Naive B cell (primary cell): ENCODE measurements at places on chromosomes 12 and 14. TPM values are rescaled to one million over a fixed set of nuclear protein-coding genes. Genes with fewer than 3 reads are reported as not detected.
A peak's percentile ranks its signal among the peaks of the same experiment; 100 is the strongest.

GRCh38 chr12:56151672-56152131 is 685 bp upstream of the MYL6B start:
- peak; percentile 35 for DNase-seq
- H3K4me3 ChIP-seq = peak overlapping the region; percentile 97
- peaks cover 28% of the 10 kb centered on the region for H3K4me1 ChIP-seq
- peak overlapping the region; percentile 96 for H3K27ac ChIP-seq
- no peaks in the 10 kb centered on the region for H3K27me3 ChIP-seq

- no peak overlapping the region for H3K27ac ChIP-seq
- H3K4me3 ChIP-seq = no peak overlapping the region
- no peaks in the 10 kb centered on the region for H3K36me3 ChIP-seq
- DNase-seq = no peak
Measured at GRCh38 chr12:89890161-89890560, 181.5 kb upstream of the ATP2B1 start.

DBX2 gene
- polyA plus RNA-seq = not detected

BRI3BP gene
- polyA plus RNA-seq = 9.3 TPM

SMIM41 gene
- not detected for polyA plus RNA-seq

DNA sequence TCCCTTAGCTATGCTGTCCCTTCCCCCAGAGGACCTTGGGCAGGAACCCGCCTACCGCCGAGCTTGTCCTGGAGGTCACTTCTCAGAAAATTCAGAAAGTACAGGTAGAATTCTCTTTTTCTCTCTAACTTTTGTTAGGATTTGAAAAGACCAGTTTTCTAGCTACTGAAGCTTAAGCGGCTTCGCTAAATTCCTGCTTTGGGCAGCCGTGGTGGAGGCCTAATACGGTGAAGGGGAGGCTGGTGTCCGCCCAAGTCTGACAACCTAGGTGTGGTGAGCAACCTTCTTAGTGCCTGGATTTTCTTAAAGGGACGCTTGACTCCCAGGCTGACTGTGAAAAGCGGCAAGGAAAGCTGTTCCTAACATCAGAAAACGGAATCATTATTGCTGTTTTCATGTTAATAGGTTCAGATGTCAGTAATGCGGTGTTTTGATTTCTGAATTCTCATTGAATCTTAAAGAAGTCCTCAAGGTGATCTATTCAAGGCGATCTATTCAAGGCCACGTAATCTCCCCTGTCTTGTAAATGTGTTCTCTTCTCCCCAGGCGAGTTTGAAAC is 835 bp downstream of the FGD4 start:
- H3K4me1 ChIP-seq = no peaks in the 10 kb centered on the region
- no peak for DNase-seq
- H3K27ac ChIP-seq = no peak overlapping the region
- H3K27me3 ChIP-seq = peaks cover 29% of the 10 kb centered on the region
- H3K36me3 ChIP-seq = no peaks in the 10 kb centered on the region

DNA sequence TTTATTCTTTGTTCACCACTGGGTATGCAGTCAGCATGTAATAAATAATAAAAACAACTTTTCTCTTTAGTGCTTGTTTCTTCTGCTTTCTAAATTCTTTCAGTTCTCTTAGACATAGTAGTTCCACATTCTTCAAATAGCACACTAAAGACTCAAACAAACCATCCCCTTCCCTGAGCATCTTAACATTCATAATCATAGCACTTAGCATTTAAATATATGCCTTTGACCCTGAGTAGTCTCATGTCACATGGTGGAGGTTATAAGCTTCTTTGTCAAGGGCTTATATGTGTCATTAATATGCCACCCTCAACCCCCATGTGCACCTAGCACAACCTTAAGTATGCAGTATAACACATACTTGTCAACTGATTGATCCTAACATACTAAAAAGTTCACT is 212.7 kb downstream of the PHLDA1 start:
- peaks cover 6% of the 10 kb centered on the region for H3K27me3 ChIP-seq
- peaks cover 10% of the 10 kb centered on the region for H3K4me1 ChIP-seq
- H3K36me3 ChIP-seq = no peaks in the 10 kb centered on the region
- H3K4me3 ChIP-seq = no peak overlapping the region
- H3K27ac ChIP-seq = no peak overlapping the region

ADSS1 gene
- not detected for polyA plus RNA-seq

BCL2L2 gene
- not detected for polyA plus RNA-seq
